Glomerular endothelial cell (primary cell): ENCODE measurements at places on chromosomes 2 and 18. TPM values are rescaled to one million over a fixed set of nuclear protein-coding genes. Genes with fewer than 3 reads are reported as not detected.

DNA sequence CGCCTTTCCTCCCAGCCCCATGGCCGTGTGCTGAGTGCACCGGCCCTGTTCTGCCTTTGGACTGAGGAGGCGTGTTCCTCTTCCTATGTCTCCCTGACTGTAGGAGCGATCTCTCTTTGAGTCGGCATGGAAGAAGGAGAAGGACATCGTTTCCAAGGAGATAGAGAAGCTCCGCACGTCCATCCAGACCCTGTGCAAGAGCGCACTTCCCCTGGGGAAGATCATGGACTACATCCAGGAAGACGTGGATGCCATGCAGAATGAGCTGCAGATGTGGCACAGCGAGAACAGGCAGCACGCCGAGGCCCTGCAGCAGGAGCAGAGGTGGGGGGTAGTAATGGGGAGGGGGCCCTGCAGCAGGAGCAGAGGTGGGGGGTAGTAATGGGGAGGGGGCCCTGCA is 29.4 kb upstream of the ASB1 start:
- no peak for DNase-seq

- DNase-seq = no peak
Observed at GRCh38 chr2:63300835-63301234, 250.2 kb downstream of the OTX1 start.

GRCh38 chr2:236015171-236015570 is 153.0 kb downstream of the GBX2 start:
- DNase-seq = no peak

- DNase-seq = no peak
Observed at GRCh38 chr2:127320067-127320466, 26.1 kb upstream of the ERCC3 start.

DNA sequence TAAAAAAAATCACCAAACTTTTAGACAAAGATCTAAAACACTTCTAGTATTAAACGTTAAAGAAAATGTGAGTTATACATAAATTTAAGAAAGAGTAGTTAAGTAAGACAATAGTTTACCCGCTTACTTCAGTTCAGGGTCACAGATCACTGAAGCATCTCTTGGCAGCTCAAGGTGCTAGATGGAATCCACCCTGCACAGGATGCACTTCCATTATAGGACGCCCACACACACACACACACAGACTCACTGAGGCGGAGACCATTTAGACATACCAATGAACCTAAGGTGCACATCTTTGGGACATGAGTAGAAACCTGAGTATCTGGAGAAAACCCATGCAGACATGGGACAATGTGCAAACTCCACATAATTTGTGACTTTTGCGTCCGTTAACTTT is 630.6 kb upstream of the ZNF804A start:
- DNase-seq = no peak

DNA sequence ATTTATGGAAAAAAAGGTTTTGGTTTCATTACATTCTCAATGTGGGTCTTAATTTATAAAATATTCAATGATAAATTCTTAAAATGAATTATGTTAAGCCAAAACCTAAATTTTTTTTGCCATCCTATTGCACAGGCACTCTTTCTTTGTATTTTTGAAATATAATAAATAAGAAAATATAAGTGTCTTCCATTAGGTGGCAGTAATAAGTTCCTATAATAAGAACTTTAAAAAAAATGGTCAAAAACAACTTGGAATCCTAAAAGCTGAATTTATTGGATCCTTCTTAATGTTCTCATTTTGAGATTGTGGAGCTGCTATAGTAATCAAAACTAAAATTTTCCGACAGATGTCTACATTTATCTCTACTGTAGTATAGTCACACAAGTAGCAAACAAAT is 5.7 kb downstream of the CALCRL start:
- no peak for DNase-seq

- DNase-seq = no peak
Observed at GRCh38 chr18:57085371-57085770, 61.5 kb upstream of the BOD1L2 start.

DNA sequence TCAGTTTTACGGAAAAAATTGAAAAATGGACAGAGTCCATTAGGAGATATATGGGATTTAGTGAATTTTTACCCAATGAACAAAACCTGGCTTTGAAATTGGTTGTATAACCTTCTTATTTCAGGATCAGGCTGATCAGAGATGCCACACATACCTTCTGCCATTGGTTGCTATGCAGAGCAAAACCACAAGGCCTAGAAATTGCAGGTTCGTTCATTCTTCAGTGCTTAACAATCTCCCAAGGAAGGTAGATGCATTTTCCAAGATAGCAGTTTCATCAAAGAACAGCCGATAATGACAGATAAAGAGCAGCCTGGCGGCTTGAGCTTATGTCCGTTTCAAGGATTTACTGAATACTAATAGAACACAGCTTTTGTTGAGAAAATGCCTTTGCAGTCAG is 868.8 kb downstream of the EPHA4 start:
- no peak for DNase-seq

DNA sequence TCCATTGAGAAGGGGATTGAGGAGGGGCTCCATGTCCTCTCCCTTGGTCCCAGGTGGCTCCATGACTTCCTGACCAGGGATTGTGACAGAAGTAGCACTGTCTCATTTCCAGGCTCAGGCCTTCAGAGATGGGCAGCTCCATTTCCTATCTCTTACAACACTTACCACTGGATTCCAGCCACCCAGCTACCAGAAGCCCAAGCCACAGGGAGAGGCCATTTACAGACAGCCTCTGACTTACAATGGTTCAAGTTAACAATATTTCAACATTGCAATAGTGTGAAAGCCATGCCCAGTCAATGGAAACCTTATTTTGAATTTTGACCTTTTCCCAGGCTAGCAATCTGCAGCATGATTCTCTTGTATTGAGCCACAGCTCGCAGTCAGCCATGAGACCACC is 164.9 kb upstream of the AGAP1 start:
- DNase-seq = no peak

DNA sequence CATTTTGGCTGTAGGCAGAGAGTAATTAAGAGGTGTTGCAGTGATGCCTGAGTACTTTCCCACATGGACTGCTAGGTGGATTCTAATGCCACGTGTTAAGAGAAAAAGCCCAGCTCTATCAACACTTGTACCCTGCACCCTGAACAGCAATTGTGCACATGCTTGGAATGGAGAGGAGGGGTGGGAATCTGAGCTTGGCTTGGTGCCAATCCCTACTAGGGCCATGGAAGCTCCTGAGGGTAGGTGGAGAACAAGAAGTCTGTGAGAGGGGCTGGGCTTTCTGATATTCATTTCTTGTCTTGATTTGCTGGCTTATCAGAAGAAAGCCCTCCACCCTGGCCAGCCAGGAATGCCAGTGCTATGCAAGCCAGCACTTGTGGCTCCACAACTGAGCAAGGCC is 292.2 kb downstream of the KCNS3 start:
- DNase-seq = no peak

- DNase-seq = no peak
Observed at GRCh38 chr2:167142554-167142953, 254.3 kb downstream of the XIRP2 start.

- DNase-seq = peak; percentile 42
Observed at GRCh38 chr2:210955591-210955990, 399.2 kb downstream of the CPS1 start.

DNA sequence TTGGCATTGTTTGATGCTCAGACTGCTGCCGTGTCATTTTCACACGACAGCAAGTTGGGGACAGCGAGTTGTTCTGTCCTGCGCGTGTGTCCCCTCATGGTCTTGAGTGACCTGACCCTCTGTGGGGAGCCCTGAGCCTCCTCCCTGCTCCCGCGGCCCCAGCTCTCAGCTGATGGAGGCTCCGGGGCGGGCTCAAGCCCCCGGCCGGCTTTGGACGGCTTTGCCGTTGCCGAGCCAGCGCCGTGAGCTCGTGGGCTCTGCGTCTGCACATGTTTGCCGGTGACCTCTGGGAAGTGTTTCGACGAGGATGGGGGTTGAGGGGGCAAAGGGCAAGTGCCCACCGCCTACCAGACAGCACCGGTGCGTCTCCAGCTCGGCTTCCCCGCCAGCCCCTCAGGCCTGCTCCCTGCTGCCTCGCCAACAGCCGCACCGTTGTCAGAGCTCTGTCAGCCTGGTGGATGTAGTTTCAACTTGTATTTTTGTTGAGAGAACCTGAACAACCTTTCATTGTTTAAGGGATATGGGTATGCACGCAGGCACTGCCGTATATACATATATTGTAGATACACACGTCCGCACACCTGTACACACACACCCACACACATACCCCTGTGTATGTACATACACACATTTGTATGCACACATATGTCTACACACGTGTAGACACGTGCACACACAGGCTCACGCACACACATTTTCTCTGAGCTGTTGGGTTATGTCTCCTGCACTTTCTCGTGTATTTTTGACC is 13.7 kb downstream of the PDCD1 start:
- no peak for DNase-seq

DNA sequence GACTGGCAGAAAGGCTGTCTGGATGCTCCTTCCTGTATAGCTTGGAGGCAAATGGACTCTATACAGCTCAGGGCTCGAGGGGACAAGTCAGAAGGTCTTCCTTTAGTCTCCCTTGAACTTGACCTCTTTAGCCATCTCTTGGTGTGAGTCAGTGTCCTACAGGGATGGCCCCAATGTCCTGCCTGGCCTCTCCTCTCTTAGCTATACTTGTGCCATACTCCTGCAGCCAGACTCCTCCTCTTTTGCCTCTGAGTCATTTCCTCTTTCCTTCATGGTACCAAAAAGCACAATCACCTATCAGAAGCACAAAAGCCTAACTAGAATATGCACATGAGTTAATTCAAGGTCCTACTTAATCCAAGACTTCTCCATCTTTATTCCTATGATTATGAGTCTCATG is 112.7 kb downstream of the XRCC5 start:
- DNase-seq = no peak

- no peak for DNase-seq
Observed at GRCh38 chr2:239533569-239534316, 132.9 kb upstream of the HDAC4 start.

DNA sequence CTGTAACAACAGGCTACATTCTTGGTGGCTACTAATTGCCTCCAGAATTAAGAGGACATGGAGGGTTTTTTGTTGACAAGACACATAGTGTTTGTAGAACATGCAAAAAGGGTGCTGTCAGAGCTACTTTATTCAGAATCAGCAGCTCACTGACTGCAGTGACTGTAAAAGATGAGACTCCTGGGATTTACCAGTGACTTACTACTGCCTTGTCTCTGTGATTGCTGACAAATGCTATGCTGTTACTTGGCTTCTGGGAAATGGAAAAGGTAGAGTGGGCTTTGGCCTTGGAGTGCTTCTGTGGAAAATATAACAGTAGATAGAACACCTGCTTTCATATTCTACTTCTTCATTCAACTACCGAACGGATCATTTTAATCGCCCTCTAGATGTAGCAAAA is 47.8 kb downstream of the GREB1L start:
- no peak for DNase-seq

The ICOS gene
- not detected in 2 replicates for total RNA-seq

The FARP2 gene
- 27.0 and 28.5 TPM in 2 replicates for total RNA-seq

The EFHD1 gene
- 1.6 and 1.9 TPM in 2 replicates for total RNA-seq

The DSG4 gene
- not detected in 2 replicates for total RNA-seq

The SNORC gene
- 0.39 and 2.1 TPM in 2 replicates for total RNA-seq

The CDH2 gene
- total RNA-seq = 47.9 and 104 TPM in 2 replicates

The IGFBP5 gene
- 23.4 and 36.8 TPM in 2 replicates for total RNA-seq

The LYPD6 gene
- total RNA-seq = 1.1 and 1.5 TPM in 2 replicates

The EFEMP1 gene
- total RNA-seq = 1,158 and 1,797 TPM in 2 replicates

The RGPD4 gene
- total RNA-seq = not detected in 2 replicates
